Aortic smooth muscle cell (primary cell): ENCODE measurements at places on chromosomes 7 and 10. TPM values are rescaled to one million over a fixed set of nuclear protein-coding genes. Genes with fewer than 3 reads are reported as not detected.

Gene VSTM2A
- total RNA-seq, result not detected in 2 replicates

Gene SLC18A2
- not detected in 2 replicates for total RNA-seq

Gene MINDY3
- total RNA-seq, result 29.2 and 31.2 TPM in 2 replicates

Gene SEMA3A
- 42.3 and 52.1 TPM in 2 replicates for total RNA-seq

Gene TECTB
- not detected in 2 replicates for total RNA-seq

Gene SORCS1
- total RNA-seq, result under 0.01 TPM in 1 of 2 replicates, not detected in the other

Gene SORCS3
- total RNA-seq, result not detected in 2 replicates

Gene SLC26A3
- total RNA-seq, result not detected in 2 replicates

Gene LLCFC1
- not detected in 2 replicates for total RNA-seq

Gene TUBAL3
- total RNA-seq, result not detected in 2 replicates

Gene MRPS16
- total RNA-seq, result 50.2 and 54.0 TPM in 2 replicates

Gene YAE1
- total RNA-seq, result 33.8 and 40.0 TPM in 2 replicates

Gene CTBP2
- total RNA-seq, result 51.7 and 64.5 TPM in 2 replicates

Gene ASZ1
- not detected in 2 replicates for total RNA-seq

Gene HMX3
- not detected in 2 replicates for total RNA-seq

Gene ABCC2
- total RNA-seq, result 0.13 and 0.25 TPM in 2 replicates
